CD4-positive, alpha-beta T cell treated with Interleukin-2 at 100 ng/mL for 4 hours (primary cell): ENCODE measurements at places on chromosomes 5 and 9.
A peak's percentile ranks its signal among the peaks of the same experiment; 100 is the strongest.

- no peak for DNase-seq
Observed at GRCh38 chr9:2691626-2692025, 25.7 kb upstream of the KCNV2 start.

DNA sequence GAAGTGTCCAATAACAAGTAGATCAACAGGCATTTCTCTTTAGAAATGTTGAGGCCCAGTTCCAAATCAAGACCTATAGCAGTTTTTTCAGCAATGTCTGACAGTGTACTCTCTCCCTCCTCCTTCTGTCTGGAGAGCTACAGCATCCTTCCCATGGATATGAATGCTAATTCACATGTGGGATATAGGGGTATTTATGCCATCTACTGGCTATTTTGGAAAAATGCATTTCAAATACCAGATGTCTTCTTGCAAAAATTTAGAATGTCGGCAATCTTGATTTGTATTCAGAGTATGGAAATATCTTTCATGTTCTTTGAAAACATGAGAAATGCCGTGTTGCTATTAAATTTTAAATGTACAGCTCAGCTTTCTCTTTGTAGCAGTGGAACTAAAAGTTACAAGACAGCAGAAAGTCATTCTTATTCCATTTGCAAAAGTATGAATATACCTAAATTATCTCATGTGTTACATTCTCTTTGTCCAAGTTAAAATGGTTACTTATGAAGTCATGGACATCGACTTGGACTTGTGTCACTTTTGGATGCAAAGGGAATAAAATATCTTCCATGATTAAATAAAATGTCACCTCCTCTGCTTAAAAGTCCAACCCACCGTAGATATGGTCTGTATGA lies 647.8 kb downstream of the TAF11L14 start:
- no peak for DNase-seq

- no peak for DNase-seq
Observed at GRCh38 chr5:1409381-1410110, 35.7 kb downstream of the SLC6A3 start.

DNA sequence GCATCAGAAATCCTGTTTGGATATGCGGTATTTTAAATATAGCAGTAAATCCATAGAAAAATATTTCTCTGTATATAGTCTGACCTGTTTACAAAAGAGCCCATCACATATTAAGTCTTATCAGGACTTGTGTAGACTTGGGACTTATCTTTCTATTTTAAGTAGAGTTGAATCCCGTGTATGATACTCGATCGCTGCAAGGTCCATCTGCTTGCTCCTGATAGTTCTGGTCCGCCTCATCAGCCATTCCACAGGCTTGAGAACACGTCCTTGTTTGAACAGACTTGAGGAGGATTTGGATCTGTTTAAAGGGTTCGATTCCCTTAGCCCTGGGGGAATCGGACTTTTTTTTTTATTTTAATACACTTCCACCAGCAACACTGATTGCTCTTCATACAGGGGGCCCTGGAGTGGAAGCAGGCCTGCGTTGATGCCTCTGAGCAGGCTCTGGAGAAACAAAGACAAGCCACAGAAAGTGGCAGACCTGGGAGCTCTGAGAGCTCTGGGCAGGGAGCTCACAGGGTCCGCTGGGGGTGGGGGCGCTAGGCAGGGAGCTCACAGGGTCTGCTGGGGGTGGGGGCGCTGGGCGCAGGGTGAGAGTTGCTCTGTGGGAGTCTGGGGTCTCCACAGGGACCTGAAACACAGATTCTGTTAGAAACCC lies 112.2 kb downstream of the MVB12B start:
- DNase-seq = no peak

DNA sequence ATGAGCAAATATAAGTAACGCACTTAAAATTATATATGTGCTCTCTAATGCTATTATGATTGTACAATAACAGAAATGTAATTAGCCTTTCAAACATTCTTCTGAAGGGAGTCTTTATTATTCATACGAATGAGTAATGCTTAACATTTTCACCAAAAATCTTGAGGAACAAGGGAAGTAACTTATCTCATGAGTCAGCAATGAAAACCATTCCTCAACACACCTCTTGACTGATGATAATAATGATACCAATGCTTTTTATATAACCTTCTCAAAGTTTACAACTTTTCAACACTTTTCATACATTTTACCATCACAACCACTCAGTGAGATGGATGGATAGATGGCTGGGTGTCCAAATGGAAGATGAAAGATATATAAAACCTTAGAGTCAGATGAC lies 369.3 kb downstream of the BNC2 start:
- no peak for DNase-seq

DNA sequence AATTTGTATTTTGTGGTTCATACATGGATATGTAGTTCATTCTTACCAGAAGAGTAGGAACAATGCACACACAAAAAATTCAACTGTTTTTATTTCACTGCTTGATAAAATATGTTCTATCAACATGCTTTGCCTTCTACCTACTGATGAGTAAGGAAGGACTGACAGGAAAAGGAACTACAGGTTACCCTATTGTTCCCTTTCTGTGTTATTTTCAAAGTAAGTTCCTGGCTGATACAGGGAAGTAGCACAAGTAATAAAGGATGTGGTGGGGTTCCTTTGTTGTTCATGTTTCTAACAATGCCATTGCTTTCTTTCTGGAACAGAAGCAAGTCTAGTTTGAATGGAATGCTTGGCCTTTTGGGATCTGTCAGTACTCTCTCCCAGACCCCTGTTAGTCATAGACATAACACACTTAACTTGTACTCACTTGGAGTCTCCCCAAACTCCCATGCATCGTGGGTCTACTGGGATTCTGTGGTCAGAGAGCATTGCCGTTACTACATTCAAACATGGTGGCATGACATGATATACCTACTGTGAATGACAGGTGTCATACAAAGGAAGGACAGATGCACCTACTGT lies 20.2 kb upstream of the ALDOB start:
- no peak for DNase-seq

- no peak for DNase-seq
Observed at GRCh38 chr5:45697201-45697600, 1.0 kb upstream of the HCN1 start.

- no peak for DNase-seq
Observed at GRCh38 chr5:89758146-89758545, 651.4 kb downstream of the CETN3 start.

- no peak for DNase-seq
Observed at GRCh38 chr9:89495824-89496560, 1.9 kb downstream of the SEMA4D start.

- no peak for DNase-seq
Observed at GRCh38 chr5:96619946-96620345, 42.2 kb upstream of the CAST start.

DNA sequence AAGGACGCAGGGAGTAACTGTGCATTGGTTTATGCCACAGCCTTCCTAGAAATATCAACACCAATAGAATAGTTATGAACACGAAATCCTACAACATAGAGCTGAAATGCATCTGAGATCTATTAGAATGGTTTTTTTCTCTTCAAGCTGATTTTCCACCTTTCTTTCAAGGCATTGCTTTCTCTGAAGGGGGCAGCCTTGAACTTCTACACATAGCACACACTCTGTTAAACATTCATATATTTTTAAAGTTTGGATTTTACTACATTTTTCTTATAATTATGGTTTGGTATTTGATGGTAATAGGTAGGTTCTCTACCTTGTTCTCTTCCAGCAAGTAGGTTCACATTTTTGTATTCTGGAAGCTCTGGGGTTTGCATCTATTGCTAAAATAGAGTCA lies 661.8 kb downstream of the SEMA5A start:
- DNase-seq = no peak

GRCh38 chr9:97398999-97399758 lies 12.7 kb upstream of the TDRD7 start:
- DNase-seq = peak; percentile 68

DNA sequence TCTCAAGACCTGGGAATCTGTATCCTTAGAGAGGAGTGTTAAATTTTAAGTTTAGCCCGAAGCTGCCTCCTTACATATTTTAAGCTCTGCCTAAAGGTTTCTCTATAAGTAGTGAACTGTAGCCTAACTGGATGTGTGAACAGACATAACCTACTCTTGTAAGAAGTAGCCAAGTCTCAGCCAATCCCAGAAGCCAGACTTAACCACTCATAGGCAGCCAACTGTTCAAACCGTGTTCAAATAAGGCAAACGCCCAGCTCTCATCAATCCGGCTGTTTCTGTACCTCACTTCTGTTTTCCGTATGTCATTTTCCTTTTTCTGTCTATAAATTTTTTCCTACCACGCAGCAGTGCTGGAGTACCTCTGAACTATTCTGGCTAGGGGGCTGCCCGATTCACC lies 58.7 kb upstream of the HRH2 start:
- DNase-seq = no peak

DNA sequence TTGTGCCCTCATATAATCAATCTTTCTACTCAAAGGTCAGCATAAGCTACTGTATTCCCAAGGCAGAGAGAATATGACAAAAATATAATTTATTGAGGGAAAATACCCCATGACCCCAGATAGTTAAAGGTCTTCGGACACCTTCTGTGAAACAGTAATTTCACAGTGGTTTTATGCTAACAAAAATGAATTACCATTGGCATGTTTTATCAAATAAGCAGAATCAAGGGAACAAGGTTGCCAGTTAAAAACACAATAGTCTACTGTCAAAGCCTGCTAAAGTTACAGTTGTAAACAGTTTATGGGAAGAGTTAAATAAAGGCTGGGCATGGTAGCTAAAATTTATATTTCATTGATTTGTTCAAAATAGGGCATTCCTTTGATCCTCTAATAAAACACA lies 154.3 kb downstream of the GIN1 start:
- no peak for DNase-seq

DNA sequence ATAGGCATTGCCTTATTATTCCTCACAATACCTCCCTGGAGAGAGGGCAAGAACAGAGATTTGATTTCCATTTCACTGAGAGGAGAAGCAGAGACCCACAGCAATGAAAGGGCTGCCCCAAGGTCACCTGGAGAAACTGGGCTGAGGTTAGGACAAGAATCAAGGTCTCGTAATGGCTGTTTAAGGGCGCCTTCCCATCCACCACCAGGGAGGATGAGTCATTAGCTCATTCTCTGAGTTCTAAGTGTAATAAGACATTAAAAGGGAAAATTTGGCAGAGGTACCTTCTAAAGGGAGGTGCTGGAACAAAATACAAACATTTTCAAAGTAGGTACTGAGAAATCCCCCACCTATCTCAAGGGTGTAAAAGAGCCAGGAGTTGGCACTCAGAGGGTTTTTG lies 52.6 kb upstream of the TCERG1 start:
- no peak for DNase-seq
